ENCODE measurements at places on chromosomes 2 and 18.

- DNase-seq = no peak
Observed at GRCh38 chr2:29987146-29987545, 65.8 kb upstream of the ALK start.

DNA sequence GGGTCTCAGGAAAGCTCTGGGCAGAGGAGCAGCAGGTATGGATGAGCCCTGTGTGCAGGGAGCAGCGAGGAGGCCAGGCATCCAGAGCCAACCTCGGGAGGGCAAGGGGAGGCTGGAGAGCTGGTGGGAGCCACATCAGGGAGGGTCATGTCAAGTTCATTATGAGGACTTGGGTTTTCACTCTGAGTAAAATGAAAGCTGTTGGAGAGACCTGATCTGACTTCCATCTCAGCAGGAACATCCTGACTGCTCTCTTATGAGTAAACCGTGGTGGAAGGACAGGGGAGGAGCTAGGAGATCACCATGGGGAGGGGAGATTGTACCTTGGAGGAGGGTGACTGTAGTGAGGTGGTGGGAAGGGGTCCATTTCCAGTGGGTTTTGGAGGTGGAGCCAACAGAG lies 209.8 kb downstream of the LDLRAD4 start:
- no peak for DNase-seq

- no peak for DNase-seq
Observed at GRCh38 chr2:132857319-132857718, 187.3 kb upstream of the LYPD1 start.

- DNase-seq = peak; percentile 61
Observed at GRCh38 chr18:49399003-49399402, 61.4 kb downstream of the DYM start.

GRCh38 chr2:81675641-81676040 lies 1371.1 kb upstream of the LRRTM1 start:
- no peak for DNase-seq

GRCh38 chr18:69397096-69397495 lies 3.6 kb upstream of the DOK6 start:
- DNase-seq = no peak

- DNase-seq = no peak
Observed at GRCh38 chr2:85269959-85270358, 57.8 kb downstream of the TGOLN2 start.

- no peak for DNase-seq
Observed at GRCh38 chr2:43343573-43344304, 117.3 kb upstream of the ZFP36L2 start.

GRCh38 chr2:39470580-39470979 lies 33.5 kb upstream of the MAP4K3 start:
- DNase-seq = no peak

DNA sequence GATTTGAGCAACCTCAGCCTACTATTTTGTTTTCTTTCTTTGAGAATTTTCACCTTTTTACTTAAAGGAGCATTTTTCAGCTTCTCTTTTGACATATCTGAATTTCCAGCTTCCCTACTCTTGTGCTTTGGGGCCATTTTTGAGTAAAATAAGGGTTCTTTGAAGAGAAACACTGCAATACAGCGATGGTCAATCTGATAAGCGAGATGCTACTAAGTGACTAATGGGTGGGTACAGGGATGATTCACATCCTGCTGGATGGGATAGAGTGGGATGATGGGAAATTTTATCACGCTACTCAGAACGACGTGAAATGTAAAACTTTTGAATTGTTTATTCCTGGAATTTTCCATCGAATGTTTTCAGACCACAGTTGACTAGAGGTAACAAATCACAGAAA lies 211.5 kb downstream of the TMEM247 start:
- DNase-seq = no peak

- DNase-seq = no peak
Observed at GRCh38 chr2:180554330-180554729, 426.1 kb upstream of the UBE2E3 start.
